Activated CD4-positive, alpha-beta T cell treated with anti-CD3 and anti-CD28 coated beads, Interleukin-2, amount 50 U/mL, for 16 hours (primary cell): ENCODE measurements at places on chromosomes 7 and 10.

GRCh38 chr7:82235713-82236112, 207.9 kb downstream of the CACNA2D1 start:
- DNase-seq: no peak

- DNase-seq: no peak
These were observed 235.3 kb downstream of the BUB3 start for GRCh38 chr10:123389520-123389919.

- no peak for DNase-seq
These were observed 154.6 kb upstream of the RHEB start for GRCh38 chr7:151674161-151674920.

DNA sequence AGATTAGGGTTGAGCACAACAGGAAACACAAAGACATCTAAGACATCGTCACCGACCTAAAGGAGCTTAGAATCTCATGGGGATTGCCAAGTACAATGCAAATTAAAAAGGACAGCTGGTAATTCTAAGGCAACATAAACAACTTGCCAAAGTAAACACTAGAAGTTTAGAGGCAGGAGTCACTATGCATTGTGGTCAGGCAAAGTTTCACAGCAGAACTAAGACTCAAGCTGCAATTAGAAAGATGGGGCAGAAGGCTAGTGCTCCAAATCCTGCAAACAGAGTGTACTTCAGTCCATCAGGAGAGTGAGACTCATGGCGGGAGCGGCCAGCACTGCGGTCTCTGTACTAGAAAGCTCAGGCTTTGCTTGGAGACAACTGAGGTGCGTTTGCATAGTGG, 52.7 kb downstream of the HIPK2 start:
- DNase-seq: no peak

- DNase-seq: no peak
These were observed 125.2 kb upstream of the NANOS1 start for GRCh38 chr10:118904286-118904685.

GRCh38 chr10:112271982-112272381, 11.2 kb upstream of the TECTB start:
- DNase-seq: no peak

DNA sequence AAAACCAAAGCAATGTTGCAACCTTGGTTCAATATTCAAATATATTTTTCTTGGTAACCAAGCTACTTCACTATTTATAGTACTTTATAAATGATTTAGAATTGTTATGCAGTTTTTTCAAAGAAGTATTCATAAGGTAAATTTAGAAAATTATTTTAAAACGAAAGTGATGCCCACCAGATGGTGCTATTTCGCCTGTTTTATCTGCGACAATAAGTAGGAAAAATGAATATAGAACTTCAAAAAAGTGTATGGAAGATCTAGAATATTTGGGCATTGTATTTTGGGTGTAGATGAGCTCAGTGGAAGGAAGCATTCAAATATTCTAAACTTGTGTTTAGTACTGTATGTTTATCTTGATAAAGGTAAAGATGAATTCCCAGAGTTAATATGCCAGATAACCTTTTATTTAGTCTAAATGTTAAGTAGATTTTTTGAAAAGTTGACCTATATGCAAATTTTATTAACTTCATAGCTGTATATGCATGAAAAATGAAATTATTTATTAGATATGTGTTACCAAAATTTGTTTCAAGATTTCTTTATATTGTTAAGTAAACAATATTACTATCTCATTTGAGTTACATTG, 93.2 kb downstream of the ADK start:
- no peak for DNase-seq

GRCh38 chr10:61855771-61856170, 45.7 kb upstream of the ARID5B start:
- no peak for DNase-seq

DNA sequence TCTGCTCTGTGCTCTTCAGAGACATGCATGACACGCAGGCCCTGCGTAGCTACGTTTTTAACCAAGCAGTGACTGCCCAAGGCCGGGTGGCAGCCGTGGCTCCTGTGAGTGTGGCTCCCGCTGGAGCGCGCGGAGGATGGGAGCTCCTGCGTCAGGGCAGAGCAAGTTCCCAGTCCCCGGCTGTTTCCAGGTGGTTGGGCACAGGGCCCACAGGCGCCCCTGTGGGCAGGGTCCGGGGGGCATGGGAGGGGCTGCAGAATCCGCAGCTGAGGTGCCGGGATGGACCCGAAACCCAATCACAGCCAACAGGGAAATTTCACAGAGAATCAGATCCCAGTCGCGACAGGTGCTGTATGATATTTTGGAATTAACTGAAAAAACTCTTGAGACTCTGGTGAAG, 9.8 kb downstream of the NKX6-2 start:
- no peak for DNase-seq

- DNase-seq: no peak
These were observed 107.6 kb downstream of the MYL10 start for GRCh38 chr7:101521430-101521925.

DNA sequence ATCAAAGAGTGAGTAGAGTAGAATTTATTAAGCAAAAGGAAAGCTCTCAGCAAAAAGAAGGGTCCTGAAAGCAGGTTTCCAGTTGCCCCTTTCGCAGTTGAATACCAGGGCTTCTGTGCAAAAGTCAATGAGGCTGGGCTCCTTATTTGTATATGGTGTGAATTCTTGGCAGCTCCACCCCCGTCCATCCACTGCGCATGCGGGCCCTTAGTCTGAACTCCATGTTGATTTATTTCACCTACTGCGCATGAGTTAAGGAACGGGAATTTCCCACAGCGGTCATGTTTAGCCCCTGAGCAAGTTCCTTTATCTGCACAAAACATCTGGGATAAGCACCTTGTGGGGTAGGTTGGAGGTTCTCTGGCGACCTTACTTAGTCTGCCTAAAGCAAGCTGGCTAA, 325.6 kb downstream of the ZWINT start:
- DNase-seq: no peak

DNA sequence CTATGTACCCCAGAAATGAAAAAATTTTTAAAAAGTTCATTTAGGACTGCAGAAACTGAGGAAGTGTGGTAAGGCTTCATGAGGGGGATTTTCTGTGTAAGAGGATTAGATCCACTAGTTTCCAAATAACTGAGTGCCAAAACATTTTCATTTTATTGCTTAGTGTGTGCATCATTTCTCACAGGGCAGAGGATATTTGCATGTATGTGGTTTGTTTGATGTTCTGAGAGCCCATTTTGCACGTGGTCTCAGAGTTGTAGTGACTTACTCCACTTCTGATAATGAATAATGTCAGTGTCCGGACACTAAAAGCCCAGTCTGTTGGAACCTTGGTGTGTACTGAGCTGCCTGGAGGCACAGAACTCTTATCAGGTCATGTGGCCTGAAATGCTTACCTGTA, 299.9 kb downstream of the AUTS2 start:
- no peak for DNase-seq

GRCh38 chr7:129771201-129771927, 159.8 kb downstream of the NRF1 start:
- no peak for DNase-seq

GRCh38 chr7:95578299-95578855, 17.9 kb downstream of the PDK4 start:
- no peak for DNase-seq

- DNase-seq: no peak
These were observed 63.5 kb upstream of the BTBD16 start for GRCh38 chr10:122207596-122207995.

DNA sequence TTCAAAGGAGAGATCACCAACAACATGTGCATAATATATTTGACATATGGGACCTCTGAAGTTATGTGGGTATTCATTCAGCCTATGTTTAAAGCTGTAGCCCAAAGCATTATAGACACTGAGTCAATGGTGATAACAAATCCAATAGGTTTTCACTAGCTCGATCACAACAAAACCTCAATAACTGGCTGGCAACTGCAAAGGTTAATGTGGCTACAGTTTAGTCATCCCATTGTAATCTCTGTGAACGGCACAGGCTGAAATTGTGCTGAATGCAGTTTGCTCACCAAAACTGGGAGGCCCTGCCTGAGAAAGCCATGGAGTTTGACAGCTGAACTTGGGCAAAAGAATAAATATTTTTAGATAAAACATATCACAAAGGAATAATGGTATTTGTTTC, 152.4 kb upstream of the ADO start:
- no peak for DNase-seq

DNA sequence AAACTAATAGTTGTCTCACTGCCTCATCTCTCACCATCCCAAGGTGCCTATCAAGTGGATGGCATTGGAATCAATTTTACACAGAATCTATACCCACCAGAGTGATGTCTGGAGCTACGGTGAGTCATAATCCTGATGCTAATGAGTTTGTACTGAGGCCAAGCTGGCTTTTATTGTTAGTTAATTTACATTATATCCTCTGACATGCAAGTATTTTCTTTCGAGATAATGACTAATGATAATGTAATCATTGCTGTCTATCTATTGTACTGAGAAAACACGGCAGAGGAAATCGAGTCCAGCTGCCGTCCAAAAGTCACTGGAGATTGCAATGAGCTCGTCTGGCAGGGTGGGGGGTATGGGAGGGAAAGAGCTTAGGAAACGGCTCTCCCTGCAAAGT, 172.4 kb upstream of the LANCL2 start:
- no peak for DNase-seq

- peak; percentile 17 for DNase-seq
These were observed 448 bp upstream of the PTER start for GRCh38 chr10:16436367-16436757.

DNA sequence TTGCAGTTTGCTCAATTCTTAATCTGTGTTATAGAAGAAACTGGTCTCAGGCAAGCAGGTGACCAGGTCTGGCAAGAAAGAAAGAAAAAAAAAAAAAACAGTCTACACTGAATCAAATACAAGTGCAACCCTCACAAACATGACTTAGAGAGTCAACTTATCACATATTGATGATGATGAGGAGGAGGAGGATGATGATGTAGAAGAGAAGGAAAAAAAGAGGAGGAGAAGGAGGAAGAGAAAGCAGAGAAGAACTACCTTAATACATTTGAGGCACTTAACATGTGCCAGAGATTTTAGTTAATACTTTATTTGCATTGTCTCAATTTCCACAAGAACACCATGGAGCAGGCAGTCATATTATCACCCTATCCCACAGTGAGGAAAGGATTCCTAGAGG, 91.5 kb downstream of the GLI3 start:
- no peak for DNase-seq

- DNase-seq: no peak
These were observed 64.8 kb downstream of the SORBS1 start for GRCh38 chr10:95496246-95496911.

DNA sequence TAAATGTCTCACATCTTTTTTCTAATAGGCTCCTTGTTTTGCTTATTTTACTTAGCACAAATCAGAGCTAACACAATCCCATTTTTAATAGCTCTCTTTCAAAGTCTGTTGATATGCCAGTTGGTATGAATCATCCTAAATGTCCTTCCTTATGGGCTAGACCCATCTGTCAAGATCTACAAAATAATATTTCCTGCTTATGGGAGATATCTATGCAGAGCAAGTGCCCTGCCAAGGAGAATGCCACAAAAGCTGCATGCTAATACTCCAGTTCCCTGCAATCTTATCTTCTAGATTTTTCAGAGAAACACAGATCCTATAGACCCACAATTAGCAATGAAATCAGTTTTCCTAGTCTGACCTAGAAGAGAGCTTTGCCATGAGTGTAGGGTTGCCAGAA, 230.8 kb upstream of the NPVF start:
- no peak for DNase-seq

- no peak for DNase-seq
These were observed 19.4 kb downstream of the AKR1C2 start for GRCh38 chr10:4984223-4984622.

GRCh38 chr7:116449950-116450349, 49.6 kb upstream of the CAV2 start:
- no peak for DNase-seq

DNA sequence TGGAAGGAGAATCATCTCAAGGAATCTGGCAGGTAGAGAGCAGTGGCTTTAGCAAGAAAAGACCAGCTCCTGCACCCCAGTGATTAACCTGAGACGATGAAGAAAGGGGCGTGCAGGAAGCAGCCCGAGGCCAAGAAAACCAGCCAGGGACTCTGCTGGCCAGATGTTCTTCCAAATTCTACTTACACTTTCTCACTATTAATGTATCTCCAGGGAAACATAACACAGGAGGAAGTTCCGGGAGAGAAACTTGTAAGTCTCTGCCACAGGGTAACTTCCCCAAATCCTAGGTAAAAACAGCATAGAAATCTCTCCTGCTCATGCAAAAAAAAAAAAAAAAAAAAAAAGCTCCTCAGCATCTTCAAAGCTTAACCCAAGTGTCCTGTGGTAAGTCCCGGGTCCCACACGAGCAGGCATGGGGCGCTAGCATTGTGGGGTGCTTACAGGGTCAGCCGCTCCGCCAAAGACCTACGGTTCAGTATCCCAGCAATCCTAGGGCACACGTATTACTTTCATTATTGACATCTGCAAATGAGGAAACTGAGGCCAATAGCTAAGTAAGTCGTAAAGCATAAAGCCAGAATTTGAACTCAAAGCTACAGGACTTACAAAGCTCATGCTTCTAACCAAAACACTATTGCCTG, 97.2 kb upstream of the GNA12 start:
- DNase-seq: no peak

- DNase-seq: no peak
These were observed 189.7 kb downstream of the TCF7L2 start for GRCh38 chr10:113139699-113140098.

DNA sequence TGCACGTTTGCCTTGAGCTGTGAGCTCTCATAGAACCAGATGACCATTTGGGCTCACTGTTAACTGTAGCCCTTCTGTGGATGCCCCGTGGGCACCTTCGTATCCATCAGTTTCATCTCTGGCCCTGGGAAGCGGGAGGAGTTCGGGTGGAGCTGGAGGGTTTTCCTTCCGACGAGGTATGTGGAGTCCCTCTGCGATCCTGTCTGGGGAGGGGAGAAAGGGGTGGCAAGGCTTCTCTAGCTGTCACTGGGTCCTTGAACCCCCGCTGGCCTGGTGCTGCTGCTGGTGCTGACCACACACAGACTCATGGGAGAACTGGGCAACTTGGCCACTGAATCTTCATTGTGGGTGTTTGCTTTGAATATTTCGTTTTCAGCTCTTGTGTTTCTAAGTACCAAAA, 32.7 kb downstream of the INPP5A start:
- DNase-seq: no peak

- DNase-seq: peak; percentile 44
These were observed 64.0 kb downstream of the RASGEF1A start for GRCh38 chr10:43202657-43203447.

GRCh38 chr7:141456298-141456697, 94.9 kb upstream of the AGK start:
- no peak for DNase-seq

- peak; percentile 10 for DNase-seq
These were observed 345.9 kb downstream of the KIF20B start for GRCh38 chr10:90047243-90047729.
